ENCODE measurements at places on chromosomes 5 and 9.
A peak's percentile ranks its signal among the peaks of the same experiment; 100 is the strongest.

DNA sequence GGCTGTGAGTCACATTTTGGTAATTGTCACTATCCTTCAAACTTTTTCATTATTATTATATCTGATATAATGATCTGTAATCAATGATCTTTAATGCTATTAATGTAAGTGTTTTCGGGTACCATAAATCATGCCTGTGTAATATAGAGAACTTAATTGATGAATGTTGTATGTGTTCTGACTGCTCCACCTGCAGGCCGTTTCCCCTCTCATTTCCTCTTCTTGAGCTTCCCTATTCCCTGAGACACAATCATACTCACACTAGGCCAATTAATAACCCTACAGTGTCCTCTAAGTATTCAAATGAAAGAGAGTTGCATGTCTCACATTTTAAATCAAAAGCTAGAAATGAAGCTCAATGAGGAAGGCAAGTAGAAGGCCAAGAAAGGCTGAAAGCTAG is 420.9 kb upstream of the SGCD start:
- DNase-seq, result no peak

GRCh38 chr9:117151716-117152115 is 263.1 kb downstream of the ASTN2 start:
- no peak for DNase-seq

GRCh38 chr5:160787240-160787639 is 64.8 kb downstream of the ATP10B start:
- DNase-seq, result no peak

- no peak for DNase-seq
Measured at GRCh38 chr5:179870952-179871351, 12.3 kb upstream of the MRNIP start.

- DNase-seq, result peak; percentile 44
Measured at GRCh38 chr5:57824047-57824446, 341.4 kb upstream of the ACTBL2 start.

GRCh38 chr5:150540615-150541396 is 32.9 kb downstream of the NDST1 start:
- DNase-seq, result peak; percentile 90

DNA sequence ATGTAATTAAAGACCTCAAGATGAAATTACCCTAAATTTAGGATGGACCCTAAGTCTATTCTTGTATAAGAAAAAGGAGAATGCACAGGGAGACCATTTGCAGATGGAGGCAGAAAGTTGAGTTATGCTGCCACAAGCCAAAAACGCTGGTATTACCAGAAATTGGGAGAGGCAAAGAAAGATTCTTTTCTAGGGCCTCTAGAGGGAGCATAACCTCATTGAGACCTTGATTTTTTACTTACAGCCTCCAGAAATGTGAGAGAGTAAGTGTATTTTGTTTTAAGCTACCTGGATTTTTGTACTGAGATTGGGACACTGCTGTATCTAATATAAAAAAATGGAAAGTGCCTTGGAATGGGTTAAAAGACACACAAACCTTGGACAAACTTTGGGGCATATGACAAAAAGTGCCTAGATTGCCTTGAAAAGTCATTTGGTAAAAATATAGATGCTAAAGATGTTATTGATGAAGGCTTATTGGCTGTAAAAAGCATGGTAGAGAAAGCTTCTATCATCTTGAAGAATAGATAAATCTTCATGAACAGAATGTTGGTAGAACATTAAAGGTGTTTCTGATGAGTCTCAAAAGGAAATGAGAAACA is 174.7 kb upstream of the PRDM9 start:
- DNase-seq, result no peak

All from AG04450 (cell line).